Nucleus accumbens (tissue), 56 donors: ENCODE measurements at places on chromosomes 2 and 18.

DNA sequence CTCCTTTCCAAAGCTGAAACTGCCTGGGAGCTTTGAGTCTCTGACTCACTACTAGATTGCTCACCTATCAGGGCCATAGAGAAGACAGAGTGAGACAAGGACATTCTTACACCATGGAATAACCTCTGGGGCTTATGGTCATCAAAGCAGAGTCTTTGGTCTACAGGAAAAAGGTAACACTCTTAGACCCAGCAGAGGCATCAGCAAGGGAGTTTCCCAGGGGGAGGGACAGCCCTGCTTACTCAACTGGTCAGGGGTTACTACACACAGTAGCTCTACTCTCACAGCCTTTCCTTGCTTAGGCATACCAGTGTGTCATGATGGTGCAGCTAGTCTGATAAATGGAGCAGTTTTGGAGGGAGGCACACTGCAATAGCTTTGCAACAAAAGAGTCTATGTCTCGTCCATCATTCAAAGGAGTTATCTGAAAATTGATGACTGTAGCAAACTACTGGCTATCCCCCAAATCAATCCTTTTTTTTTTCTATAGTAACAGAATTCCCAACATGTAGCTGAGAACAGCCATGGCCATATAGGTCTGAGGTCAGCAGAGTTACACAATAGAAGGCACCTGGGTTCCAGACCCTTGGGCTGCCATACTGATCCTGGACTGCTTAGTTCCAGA is 22.4 kb upstream of the CD28 start:
- DNase-seq = no peak

GRCh38 chr18:44681076-44681970 is 635 bp downstream of the SETBP1 start:
- DNase-seq = no peak

DNA sequence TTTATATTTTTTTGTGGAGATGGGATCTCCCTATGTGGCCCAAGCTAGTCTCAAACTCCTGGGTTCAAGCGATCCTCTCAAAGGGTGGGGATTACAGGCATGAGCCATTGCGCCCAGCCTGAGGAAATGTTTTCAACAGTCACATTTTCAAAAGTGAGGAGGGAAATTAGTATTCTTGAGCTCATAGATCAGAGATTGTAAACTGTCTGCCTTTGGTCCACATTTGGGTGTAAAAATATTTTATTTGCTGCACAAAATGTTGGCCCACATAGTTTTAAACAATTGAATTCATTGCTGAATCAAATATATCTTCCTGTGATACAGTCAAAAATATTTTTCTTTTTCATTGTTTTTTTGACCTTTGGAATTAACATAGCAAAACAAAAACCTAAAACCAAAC is 48.6 kb downstream of the NOP58 start:
- no peak for DNase-seq

GRCh38 chr2:42340045-42340937 is 20.7 kb downstream of the COX7A2L start:
- DNase-seq = no peak

- DNase-seq = no peak
These were observed 28.0 kb downstream of the GCG start for GRCh38 chr2:162123806-162124758.

DNA sequence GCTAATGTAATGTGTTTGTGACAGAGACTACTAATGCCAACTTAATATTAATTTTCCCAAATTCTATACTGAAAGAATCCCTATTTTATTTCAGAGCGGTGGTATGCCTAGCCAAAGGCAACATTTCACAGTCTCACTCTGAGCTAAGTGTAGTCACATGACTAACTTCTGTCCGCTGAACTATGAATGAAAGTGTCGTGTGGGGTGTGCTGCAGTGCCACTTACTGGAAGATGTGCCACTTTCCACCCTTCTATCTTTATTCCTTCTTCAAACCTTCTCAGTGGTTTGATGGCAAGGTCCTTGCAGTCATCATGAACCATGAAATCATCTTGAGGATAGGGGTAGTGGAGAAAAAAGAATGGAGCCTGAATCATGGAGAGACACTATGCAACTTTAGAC is 47.3 kb upstream of the C1D start:
- no peak for DNase-seq

- DNase-seq = no peak
These were observed 638.2 kb upstream of the LRRTM1 start for GRCh38 chr2:80942766-80943165.

GRCh38 chr2:150605664-150606063 is 118.2 kb upstream of the RND3 start:
- DNase-seq = no peak
